ENCODE measurements at places on chromosomes 13 and 19.

DNA sequence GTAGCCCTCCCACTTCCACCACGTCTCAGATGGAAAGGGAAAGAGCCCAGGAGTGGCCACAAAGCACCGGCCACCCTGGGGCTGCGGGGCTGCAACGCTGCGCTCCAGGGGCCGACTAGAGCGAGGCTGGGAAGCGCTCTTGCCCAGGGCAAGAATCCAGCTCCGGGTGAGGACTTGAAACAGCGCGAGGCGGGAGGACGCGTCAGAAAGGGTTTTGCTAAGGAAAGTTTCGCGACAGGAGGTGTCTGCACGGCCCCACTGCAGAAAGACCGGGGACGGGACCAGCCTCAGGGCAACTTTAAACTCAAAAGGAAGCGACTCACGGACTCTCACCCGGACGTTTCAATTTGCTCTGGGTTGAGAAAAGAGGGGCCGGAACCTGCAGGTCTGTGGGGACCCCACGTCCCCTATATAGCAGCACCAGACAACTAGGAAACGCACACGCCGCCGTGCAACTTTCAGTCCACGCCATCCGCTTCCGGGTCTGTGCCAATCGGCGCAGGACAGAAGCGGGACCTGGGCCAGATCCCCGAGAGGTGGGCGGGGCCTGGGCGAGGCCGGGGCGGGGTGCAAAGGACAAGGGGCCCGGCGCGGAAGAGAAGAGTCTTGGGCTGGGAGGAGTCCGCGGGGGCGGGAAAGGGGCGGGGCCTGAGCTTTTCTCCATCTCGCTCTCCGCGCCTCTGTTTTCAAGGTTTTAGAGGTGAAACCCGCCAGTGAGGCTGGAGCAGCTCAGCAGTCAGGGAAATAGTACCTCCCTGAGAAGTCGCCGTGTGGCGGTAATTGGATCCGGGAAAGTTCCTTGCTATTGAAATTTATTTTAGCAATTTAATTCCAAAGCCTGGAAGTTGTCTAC, at the start of gene ZNF816:
Gene ZNF816 (minus strand): TSS at position 488 of the 853 bp plus-strand sequence. CDS start 6,792 bp downstream, outside the sequence.
- peak; percentile 95 for DNase-seq

GRCh38 chr19:18060472-18060871, 26.3 kb downstream of the IL12RB1 start:
- DNase-seq = no peak

- no peak for DNase-seq
These were observed 27.6 kb downstream of the DNAJC3 start for GRCh38 chr13:95704510-95704909.

DNA sequence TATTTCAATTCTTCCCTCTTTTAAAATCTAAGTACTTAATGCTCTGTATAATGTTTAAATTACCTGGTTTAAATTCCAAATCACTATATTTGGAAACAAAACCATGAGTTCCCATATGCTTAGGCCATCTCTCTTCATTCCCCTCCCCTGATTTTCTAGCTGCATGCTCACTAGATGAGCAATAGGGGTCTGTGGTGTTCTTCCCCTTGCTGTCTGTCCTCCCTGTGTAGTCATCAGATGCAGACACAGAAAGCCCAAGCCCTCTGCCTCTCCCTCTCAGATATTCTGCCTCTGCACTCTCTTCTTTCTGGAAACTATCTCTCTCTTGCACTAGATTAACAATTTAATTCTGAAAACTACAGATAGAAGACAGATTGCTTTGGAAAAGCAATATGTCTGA, 1730.2 kb downstream of the OLFM4 start:
- no peak for DNase-seq

- DNase-seq = no peak
These were observed 1.9 kb downstream of the NFKBID start for GRCh38 chr19:35898499-35898809.

DNA sequence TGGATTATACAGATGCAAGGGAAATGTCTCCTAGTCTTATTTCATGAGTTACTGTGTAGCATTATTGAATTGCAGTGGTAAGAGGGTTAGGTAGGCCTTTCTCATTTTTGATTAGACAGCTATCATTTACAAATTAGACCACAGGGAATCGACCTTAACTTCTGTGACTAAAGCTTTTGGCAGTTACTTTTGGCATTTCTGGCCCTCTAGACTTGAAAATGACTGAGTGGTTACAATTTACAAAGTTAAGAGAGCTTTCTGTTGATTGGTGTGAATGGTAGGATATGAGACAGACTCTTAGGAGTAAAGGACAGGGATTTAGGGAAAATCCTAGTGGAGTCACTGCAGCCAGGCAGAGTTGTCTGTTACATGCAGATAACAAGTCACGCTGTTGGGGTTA, 86.1 kb downstream of the GGACT start:
- DNase-seq = no peak

- DNase-seq = no peak
These were observed 179.0 kb downstream of the NUFIP1 start for GRCh38 chr13:44810061-44810840.

DNA sequence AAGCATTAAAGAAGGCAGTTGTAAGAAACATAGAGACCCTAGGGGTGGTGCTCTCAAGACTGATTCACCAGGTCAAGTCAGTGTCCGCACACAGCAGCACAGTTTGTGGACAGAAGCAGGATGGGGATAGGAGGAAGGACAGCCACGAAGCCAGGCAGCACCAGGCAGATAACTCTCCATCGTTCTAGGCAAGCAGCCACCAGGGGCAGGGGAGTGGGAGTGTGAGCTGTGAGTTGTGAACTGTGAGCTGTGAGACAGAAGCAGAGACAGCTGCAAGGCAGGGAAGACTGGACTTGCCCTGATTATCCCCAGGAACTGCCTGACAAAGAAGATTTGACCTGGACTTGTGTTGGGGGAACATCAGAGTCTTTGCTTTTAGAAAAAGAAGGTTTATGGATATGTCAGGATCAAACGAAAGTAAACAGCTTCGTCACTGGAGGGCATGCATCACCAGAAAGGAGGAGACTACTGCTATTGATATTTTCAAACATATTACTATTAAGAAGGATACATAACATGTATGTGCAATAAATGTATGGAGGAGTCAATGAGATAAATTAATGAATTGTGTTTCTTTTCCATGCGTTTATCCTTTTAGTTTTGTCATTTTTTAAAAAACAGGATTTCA, 286.1 kb downstream of the IRS2 start:
- DNase-seq = peak; percentile 15

- no peak for DNase-seq
These were observed 205.1 kb upstream of the SOX1 start for GRCh38 chr13:111861766-111862366.

GRCh38 chr13:98775844-98776598, 23.5 kb upstream of the SLC15A1 start:
- DNase-seq = no peak

- no peak for DNase-seq
These were observed 40.1 kb downstream of the SLC7A9 start for GRCh38 chr19:32829345-32829896.

DNA sequence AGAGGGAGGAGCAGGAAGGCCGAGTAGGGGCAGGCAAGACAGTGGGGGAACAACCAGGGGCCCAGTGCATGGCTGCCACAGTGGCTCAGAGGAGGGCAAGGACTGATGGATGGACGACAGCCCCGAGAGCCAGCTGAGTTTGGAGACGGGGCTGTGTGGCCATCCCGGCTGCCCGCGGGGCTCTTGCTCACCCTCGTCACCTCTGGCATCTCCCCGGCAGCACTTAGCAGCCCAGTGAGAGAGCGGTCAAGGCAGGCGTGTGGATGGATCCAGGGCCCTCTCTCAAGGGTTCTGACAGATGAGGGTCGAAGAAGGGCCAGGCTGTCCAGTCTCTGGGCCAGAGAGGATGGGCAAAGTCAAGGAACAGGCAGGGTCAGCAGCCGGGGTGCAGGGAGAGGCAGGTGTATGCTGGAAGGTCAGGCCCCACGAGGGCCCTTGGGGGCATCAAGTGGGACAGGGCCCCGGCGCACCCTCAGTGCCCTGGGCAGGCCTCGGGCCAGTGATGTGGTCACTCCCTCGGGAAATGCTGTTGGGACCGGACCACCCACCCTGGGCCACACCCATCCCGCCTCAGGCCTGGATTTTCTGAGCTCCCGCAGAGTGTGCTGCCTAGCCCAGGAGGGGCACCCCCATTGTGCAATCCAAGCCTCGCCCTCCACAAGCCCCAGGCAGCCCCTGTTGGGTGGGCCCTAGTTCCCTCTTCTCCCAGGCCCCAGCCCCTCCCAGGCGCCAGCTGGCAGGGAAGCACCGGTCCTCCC, 56.4 kb upstream of the TPM4 start:
- no peak for DNase-seq

DNA sequence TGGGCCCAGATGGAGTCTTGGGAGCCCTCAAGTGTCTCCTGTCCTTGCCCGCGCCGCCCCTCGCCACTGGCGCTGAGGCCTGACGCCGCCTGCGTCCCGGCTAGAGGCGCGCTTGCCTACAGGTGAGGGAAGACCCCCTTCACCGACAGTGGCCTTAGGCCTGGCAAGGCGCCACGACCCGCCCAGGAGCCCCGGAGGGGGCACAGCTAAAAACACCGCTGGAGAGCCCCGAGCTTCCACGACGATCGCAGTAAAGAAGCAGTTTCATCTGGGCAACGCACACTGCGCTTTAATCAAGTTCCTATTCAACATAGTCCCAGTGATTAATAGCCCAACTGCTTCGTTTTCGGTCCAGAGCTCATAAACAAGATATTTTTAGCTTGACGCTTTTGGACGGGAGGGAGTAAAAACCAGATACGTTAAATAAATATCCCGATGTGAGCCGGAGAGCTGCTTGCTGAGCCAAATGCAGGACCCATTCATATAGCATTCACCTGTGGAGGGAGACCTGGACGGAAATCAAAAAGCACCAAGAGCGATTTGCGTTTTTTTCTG, 1.5 kb upstream of the CEBPA start:
- no peak for DNase-seq

DNA sequence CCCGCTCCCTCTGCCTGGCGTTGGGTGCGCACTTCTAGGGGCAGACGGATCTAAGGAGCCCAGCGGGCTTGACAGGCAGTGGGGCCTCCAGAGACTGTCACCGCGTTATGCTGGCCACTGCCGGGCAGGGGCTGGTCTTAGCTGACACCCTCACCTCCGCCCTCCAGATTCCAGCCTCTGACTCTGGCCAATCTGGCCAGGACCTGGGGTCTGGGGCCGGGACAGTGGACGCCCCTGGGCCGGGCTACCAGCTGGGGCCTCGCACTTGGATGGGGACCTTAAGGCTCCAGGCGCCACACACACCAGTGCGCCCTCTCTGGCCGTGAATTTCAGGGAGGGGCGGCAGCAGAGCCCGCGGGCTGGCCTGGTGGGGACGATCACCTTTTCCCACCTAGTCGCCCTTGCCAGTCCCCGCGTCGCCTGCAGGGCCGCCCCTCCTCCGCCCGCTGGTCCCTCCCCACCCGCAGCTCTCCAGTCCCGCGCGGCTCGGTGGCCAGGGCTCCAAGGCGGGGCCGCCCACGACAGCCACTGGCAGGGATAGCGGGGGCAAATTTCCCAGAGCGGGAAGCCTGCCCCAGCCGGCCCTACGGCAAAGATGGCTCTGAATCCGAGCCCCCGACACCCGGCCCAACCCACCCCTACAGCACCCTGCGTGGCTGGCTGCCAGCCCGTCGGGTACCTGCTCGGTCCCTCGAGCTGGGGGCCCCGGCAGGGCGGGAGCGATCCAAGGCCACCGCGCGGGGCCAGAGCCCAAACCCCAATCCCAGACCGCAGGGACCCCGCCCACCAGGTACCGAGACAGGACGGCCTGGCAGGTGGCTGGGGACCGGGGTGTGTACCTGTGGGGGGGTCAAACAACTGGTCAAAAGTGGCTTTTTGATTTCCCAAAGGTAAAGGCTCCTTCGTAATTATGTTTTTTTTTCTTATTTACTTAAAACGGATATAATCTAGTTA, 6.1 kb upstream of the ZNF98 start:
- no peak for DNase-seq

GRCh38 chr13:101059793-101060192, 356.5 kb downstream of the NALCN start:
- no peak for DNase-seq

DNA sequence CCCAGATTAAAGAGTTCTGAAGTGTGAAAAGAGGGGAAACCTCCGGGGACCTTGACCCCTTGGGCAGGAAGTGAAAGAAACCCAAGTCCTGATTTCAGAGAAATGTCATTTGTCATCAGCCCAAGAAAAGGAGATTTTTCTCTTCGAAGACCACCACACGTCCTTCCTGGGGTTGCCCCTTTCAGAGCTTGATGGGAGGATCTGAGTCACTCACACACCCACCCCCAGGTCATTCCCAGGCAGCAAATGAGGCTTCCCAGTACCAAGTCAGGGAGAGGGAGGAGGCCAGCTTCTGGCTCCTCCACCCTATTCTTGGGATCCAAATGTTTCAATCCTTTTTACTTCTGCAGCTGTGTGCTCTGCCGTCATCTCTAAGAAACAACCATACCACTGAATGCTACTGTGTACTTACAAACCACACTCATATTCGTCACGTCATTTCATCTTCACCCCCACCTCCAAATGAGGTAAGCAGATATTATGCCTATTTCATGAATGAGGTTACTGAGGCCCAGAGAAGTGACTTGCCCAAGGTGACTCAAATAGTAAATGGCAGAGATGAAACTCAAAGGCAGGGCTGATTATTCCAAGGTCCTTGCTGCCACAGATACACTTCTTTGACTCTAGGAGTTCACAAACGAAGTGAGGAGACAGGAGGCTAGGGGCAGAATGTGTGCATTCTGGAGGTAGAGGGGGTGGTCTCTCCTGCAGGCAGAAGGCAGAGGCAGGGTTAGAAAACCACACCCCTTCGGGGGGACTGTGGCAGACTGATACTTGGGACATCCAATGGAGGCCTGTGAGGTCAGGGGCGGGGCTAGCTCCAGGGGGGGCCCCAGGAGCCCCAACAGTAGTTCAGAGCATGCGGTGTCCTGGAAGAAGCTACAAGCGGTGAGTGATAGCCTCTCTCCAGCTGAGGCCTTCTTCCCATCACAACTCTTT, 5.0 kb upstream of the KMT2B start:
- no peak for DNase-seq

- no peak for DNase-seq
These were observed 116.8 kb downstream of the DNAJC3 start for GRCh38 chr13:95793781-95794180.

DNA sequence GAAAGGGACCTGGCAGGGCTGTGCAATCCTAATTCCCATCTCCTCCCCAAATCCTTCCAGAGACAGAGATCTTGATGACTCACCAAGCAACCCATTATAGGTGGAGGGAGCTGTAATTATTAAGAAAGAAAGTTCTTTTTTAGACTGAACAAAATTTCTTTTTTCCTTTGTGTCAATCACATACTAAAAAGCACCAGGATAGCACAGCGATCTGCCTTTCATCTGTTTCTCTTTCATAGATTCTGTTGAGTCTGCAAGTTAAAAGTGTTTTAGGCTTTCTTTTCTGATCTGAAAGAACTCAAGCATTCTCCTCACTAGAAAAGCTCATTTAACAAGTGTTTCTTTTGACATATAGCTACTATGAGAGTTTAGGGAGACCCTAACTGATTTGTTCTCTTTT, 222.8 kb downstream of the DCT start:
- no peak for DNase-seq

- no peak for DNase-seq
These were observed 420.9 kb upstream of the NBEA start for GRCh38 chr13:34521171-34521570.
